Stimulated activated CD8-positive, alpha-beta memory T cell treated with anti-CD3 and anti-CD28 coated beads, Interleukin-15, amount 100 ng/mL, for 4 hours (primary cell): ENCODE measurements at places on chromosomes 7 and 10.

DNA sequence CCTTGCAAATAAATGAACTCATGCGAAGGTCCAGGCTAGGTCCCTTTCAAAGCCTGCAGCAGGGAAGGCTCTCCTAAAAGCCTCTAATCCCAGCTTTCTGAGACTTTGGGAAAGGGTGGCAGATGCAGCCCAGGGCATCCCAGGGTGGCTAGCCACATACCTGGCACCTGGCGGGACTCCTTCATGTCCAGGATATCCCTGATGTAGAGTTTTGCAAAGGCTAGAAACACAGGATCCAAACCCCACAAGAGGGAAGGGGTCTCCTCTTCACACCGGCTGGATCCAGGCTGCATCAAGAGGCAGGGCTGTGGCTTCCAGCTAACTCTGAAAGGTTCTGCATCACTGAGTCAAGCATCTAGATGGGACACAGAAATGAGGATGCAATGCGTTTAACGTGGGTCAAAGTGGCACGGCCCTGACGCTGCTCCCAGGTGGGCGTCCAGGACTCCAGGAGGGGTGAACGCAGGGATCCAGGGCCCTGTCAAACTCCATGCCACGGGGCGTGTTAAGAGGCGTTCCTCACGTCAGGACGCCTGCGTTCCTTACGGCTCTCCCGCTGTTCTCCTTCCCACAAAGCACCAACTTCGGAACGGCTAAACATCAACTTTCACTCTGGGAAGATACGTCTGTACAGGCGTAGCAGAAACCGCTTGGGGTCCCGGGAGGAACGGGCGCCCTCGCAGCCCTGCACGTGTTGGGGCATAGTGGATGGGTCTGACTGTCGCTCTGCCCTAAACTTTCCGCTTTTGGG is 507 bp downstream of the STN1 start:
- DNase-seq, result peak; percentile 13

GRCh38 chr10:123136806-123137642 is 1.3 kb downstream of the HMX3 start:
- DNase-seq, result no peak

DNA sequence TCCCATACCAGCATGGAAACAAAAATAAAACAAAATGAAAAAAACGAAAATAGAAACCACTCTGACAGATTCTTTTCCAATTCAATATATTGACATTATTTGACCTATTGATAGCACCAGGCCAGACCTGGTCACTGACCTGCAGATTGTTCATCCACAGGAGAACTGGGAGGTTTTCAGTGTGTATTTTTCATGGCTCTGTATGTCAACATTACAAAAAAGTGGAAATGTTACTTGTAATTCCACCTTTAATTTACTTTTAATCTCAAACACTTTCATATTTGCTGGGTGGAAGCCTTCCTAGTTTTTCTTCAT is 2.9 kb downstream of the HKDC1 start:
- DNase-seq, result no peak

- DNase-seq, result no peak
Measured at GRCh38 chr10:32393911-32394310, 47.0 kb upstream of the EPC1 start.

DNA sequence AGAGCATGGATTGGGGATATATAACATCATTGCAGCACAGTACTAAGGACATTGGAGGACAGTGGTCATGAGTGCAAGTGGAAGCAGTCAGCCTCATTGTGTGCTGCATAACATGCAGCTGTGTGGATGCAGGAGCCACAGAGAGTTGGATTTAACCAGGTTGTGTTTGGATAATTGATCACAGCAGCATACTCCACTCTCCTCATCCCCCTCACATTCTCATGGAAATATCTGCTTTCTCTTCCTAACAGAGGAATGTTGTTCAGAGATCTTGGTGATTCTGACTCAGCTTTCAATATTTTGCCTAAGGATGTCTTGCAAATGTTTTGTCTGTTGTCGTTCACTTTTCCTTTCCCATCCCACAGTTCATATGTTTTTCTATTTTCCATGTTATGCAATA is 31.8 kb upstream of the LSM8 start:
- DNase-seq, result no peak

DNA sequence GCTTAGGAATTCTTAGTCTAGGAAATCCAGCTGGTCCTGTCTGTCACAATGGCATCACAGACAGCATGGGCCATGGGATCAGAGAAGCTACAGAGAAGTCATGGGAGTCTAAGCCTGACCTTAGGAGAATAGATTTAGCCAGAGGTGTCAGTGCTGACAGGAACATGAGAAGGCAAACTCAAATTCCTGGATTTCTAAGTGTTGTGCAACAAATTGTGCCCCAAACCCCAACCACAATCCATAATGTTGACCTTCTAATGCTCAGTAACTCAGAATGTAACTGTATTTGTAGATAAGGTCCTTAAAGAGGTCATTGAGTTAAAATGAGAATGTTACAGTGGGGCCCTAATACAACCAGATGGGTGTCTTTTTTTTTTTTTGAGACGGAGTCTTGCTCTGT is 95.9 kb upstream of the RHOBTB1 start:
- no peak for DNase-seq

DNA sequence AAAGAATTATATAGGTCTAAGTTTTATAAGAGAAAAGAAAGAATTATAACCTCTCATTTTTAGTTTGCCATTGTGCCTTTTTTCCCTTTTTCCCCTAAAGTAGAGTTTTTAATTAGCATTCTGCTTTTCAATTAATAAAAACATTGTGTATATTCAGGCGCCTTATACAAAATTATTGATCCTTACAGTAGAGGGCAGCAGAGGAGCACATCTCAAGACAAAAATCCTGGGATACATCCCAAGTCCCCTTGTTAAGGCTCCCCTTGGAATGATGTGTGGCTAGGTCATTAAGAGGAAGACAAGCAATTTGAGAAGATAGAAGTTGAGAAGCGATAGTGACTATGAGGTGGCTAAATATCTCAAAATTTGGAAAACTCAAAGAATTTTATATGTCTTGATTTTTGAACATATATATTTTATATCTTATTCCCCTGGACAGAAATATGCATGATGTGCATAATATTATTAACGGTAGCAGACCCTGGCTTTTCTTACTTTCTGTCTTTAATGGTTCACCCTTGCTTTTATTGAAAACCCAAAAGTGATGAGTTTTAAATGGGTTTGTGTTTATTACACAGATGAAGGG is 19.1 kb upstream of the TPK1 start:
- no peak for DNase-seq

GRCh38 chr7:2808891-2809665 is 35.0 kb downstream of the GNA12 start:
- no peak for DNase-seq

- no peak for DNase-seq
Measured at GRCh38 chr7:151697515-151697895, 177.8 kb upstream of the RHEB start.
